ENCODE measurements at places on chromosomes 6 and 20. TPM values are rescaled to one million over a fixed set of nuclear protein-coding genes. Genes with fewer than 3 reads are reported as not detected.

The PRND gene
- total RNA-seq, result not detected

The ILRUN gene
- total RNA-seq, result 85.0 TPM

DNA sequence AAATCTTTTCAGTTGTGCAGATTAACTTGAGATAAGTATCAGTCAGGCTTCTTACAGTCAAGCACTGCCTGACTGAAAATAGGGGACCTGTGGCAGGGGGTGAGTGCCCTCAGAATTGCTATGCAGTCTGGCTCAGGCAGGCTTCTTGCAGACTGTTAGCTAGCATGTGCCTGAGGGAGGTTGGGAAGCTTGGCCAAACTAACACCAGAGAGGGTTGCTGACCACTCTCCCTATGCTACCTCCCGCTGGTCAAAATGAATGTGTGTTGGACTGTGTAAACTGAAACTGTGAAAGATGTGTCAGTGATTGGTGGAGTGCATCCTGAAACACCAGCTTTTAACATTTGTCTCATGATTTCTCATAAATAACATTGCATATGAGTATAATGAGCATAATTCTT is 622.3 kb upstream of the IMPG1 start:
- no peak for DNase-seq
- H3K27ac ChIP-seq, result no peak overlapping the region
- H3K36me3 ChIP-seq, result no peaks in the 10 kb centered on the region
- no peaks in the 10 kb centered on the region for H3K4me1 ChIP-seq

- no peaks in the 10 kb centered on the region for H3K27me3 ChIP-seq
- H3K36me3 ChIP-seq, result peaks cover 16% of the 10 kb centered on the region
- no peak overlapping the region for H3K4me3 ChIP-seq
- no peak for DNase-seq
- H3K27ac ChIP-seq, result no peak overlapping the region
Measured at GRCh38 chr20:24978513-24978912, 14.0 kb downstream of the APMAP start.

DNA sequence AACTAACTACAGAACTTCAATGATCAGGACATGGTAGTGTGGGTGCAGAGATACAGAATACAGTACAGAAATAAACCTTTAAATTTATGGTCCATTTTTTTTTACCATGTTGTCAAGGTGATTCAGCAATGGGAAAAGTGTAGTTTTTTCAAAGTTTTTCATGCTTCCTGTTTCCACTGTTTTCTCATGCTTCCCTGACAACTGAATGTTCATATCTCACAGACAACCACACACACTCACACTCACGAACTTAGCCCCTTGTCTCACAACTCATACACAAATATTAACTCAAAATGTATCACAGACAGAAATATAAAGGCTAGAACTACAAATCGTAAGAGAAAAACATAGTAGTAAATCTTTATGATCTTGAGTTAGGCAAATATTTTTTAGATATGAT is 232.6 kb upstream of the CDYL start:
- H3K36me3 ChIP-seq, result no peaks in the 10 kb centered on the region
- no peak for DNase-seq
- peaks cover 4% of the 10 kb centered on the region for H3K27me3 ChIP-seq
- H3K27ac ChIP-seq, result no peak overlapping the region

DNA sequence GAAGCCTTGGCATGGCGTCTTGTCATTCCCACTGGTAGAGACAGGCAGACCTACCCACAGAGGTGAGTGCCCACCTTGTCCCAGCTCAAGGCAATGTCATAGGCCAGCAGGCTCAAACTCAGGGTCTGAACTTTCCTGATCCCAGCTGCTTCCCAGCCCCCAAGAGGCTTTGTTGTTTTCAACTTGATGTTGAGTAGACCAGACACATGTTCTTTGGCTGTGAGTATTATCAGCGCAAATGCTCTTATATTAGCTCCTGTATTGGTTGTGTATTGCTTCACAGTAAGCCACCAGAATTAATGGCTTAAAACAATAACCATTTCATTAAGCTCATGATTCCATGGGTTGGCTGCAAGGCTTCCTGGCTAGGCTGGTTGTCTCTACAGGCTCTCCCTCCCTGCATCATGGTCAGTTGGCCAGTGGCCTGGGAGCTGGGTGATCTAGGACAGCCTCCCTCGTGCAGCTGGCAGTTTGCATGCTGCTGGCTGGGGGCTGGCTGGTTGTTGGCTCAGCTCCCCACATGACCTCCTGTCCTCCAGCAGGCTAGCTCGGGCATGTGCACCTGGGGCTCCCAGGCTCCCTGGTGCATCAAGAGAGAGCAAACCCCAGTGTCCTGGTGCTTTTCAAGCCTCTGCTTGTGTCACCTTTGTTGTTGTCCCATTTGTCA is 21.6 kb downstream of the TOX2 start:
- DNase-seq, result no peak
- H3K36me3 ChIP-seq, result no peaks in the 10 kb centered on the region
- no peak overlapping the region for H3K27ac ChIP-seq
- H3K4me1 ChIP-seq, result 0 out of 2 replicates have a peak, but pooled peaks cover 2% of the 10 kb centered on the region
- H3K4me3 ChIP-seq, result no peak overlapping the region

The MOG gene
- total RNA-seq, result not detected

GRCh38 chr20:41006126-41006935 is 22.3 kb upstream of the TOP1 start:
- H3K36me3 ChIP-seq, result no peaks in the 10 kb centered on the region
- H3K27me3 ChIP-seq, result no peaks in the 10 kb centered on the region
- peaks cover 48% of the 10 kb centered on the region for H3K4me1 ChIP-seq
- no peak for DNase-seq

DNA sequence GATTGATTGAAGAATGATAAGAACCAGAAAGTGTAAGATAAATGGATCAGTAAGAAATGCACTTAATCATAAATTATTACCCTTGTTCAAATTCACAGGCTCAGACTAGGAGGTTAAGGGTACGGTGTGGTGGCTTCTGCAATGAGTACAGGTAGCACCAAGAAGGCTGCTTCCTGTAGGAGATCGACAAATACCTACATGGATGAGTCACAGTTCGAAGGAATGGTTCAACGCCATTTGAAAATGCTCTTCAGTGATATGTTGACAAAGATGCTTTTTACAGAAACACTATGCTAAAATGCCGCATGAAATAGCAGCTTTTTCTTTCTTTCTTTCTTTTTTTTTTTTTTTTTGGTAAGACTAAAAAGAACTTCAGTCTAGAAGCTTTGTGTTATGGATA is 116.2 kb downstream of the DTNBP1 start:
- H3K36me3 ChIP-seq, result 0 out of 2 replicates have a peak, but pooled peaks cover 1% of the 10 kb centered on the region
- no peak overlapping the region for H3K27ac ChIP-seq
- no peak overlapping the region for H3K4me3 ChIP-seq
